ENCODE measurements at places on chromosomes 2 and 18.

GRCh38 chr18:53360501-53361443 lies 863.7 kb downstream of the MBD2 start:
- DNase-seq = no peak

DNA sequence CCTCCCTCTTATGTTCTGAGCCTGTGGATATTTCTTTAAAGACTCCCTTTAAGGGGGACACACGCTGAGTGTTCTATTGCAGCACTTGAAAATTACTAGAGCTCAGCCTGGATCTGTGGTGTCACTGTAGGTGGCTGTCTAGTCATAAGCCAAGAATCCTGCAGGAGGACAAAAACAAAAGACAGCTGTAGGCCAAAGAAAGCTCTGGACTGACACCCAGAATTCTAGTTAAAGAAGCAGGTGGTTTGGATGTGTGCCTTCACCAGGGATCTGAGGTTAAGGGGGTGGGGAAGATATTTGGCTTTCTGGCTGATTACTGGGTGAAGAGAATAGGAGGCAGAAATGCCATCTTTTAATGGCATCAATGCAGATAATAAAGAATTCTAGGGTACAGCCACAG lies 842.5 kb upstream of the NXPH2 start:
- DNase-seq = no peak

- no peak for DNase-seq
Observed at GRCh38 chr2:76281156-76281841, 570.6 kb upstream of the GCFC2 start.

DNA sequence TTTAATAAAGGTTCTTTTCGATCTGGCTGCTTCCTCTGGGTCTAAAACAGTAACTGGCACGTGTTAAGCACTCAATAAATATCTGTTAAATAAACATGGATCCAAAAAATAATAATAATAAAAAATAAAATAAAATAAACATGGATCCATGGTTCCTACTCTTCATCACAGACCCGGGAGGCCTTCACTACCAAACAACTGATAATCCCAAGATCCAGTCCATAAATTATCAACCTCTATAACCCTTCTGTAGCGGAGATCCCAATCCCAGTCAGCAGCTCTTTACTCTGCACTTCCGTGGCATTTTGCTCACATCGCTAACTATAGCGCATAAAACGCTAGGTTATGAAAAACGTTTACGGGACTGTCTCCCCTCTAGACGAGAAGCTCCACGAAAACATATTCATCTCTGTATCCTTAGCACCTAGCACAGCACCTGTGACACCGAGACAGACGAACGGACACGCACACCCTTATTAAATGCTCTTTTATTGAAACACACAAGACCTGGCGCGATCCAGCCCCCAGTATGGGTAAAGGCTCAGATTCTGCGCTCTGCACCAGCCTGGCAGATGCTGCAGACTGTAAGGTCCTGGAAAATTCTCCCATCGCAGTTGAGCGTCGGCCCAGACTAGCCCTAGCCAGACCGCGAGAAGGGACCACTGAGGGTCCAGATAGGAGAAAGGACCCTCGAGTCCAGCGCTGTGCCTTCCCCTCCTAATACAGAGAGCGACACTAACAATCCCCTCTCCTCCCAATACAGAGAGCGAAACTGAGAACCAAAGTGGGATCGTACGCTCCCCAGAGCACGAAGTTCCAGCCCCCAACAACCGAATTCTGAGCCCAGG lies 770 bp downstream of the NBAS start:
- no peak for DNase-seq

DNA sequence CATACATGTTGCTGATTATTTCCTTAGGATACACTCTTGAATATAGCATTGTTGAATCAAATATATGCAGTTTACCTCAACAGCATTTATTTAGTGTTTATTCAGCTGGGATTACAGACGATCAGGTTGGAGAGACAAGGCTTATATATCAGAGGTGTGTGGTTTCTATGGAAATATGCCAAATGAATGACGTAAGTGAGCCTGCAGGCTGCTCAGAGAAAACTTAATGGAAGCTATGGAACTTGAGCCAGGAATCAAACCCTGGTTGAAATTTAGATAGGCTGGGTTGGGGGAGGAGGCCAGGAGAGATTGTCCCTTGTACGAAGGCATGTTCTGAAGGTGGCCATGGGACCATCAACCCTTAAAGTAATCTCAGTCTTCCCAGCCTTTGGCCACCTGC lies 79.5 kb downstream of the INPP4A start:
- DNase-seq = no peak

DNA sequence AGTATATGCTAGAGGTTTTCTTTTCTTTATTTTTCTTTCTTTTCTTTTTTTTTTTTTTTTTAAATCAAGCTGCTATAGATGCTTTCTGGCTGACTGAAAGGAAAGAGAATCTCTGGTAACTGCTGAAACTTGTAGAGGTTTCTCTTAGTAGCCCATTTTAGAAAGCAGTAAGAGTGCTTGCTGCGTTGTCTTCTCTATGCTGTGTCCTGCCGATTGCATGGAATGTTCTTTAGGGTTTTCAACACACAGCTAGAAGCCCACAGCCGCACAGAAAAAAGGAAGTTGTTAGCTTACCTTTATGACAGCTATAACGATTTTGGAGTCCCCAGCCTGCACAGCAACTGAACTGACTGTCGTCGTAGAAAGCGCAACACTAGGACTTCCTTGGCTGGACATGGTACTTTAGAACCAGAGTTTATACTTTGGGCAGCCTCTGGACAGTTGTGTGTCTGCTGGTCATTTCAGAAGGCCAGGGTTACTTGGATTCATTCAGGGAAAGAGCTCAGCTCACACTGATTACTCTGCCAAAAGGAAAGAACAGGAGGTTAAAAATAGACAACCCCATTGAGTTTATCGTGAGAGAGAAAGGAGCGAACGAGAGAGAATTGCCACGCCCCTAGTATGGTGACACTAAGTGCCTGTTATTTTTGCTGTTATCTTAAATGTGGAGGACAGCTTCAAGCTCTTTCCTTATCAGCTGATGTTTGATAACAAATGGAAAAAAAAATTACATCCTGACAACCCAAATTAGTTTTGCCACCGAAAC lies at the start of gene CCDC141:
TSS of gene CCDC141 (minus strand) at position 592 of the 766 bp plus-strand sequence. CDS start at position 396, 196 bp downstream.
- DNase-seq = no peak

GRCh38 chr18:35578481-35578880 lies 3.1 kb upstream of the GALNT1 start:
- no peak for DNase-seq

DNA sequence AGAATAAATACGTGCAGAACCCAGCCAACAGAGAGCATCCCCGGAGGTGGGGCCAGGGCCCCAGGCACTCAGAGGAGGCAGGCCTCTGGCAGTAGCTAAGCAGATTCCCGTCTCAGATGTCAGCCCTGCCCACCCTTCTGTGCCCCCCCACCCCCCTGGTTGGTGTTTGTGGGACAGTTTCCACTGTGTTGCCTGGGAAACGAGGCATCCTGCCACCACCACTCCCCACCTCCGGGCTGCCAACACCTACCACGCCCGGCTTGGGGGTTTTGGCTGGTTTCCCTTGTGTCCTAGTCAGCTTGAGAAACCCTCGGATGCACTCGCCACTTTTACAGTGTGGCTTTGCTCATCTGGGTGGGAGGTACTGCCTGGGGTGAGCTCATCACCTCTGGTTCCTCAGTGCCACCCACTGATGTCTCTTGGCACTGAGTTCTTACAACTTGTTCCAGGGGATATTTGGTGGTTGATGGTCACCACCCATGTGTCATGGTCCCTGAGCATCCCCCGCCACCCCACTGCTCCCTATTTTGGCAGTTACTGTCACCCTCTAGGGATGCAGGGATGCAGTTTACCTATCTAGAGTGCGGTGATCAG lies 72.4 kb upstream of the YWHAQ start:
- DNase-seq = peak; percentile 99

DNA sequence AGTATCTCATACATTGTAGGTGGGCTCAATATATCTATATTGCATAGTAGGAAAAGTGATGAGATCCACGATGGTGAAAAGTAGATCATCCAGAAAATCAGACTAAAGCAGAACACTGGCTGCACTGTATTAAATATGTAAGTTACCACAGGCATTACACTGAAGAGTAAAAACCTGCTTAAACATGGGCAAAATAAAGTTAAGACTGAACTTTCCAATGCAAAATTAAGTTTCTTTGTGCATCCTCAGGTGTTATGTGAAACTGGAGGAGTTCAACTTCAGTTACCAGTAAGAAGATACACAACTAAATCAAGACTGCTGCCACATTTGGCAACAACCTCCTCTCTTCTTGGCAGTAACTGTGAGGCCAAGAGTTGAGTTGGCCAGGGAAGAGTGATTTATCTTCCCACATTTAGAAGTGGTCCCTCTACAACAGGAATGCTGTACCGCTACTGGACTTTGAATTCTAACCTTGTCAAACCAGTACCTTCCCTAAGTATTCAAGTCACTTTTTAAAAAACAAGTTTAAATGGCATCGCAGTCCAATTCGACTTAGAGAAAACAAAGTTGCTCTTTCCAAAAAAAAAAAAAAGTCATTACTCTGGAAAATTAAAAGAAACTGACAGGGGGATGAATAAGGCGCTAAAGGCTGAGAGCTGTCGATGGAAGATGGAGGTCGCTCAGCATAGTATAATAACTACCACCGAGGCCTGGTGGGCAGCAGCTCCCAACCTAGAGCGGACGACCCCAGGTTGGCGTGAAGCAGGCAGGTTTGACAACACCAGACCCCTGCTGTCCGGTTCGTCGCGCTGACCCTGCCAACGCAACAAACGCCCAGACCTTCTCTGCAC lies 1.1 kb downstream of the MAP4K3 start:
- DNase-seq = peak; percentile 8

GRCh38 chr2:213848631-213849030 lies 562.2 kb upstream of the VWC2L start:
- DNase-seq = no peak

GRCh38 chr18:57845605-57846074 lies 42.5 kb upstream of the ATP8B1 start:
- DNase-seq = no peak

- DNase-seq = no peak
Observed at GRCh38 chr2:3168230-3168891, 209.3 kb downstream of the EIPR1 start.

DNA sequence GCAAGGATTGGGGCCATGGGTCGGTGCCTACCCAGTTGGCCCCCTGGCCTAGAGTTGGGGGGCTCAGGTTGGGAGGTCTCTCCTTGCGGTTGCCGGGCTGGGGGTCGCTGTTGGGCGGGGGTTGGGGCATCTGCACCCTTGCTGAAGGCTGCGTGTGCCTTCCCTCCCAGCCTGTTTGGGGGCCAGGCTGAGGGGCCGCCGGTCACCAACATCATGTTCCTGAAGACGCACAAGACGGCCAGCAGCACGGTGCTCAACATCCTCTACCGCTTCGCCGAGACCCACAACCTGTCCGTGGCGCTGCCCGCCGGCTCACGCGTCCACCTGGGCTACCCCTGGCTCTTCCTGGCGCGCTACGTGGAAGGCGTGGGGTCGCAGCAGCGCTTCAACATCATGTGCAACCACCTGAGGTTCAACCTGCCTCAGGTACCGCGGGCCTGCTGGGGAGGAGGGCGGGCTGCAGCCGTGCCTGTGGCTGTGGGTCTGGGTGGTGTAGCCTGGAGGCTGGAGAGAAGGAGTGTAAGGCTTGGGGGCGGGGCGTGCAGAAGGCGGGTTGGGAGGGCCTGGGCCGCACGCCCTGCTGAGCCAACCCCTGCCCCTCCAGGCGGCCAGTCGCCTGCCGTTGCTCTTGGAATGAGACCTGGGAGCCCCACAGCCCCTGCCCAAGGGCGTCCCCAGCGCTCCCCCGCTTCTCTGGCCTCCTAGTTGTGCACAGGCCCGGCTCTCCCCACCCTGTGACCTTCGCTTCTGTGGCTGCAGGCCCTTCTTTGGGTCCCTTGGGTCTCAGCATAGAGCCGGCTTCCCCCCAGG lies 7.2 kb upstream of the NEU4 start:
- no peak for DNase-seq

GRCh38 chr18:68734308-68734707 lies 19.4 kb upstream of the TMX3 start:
- no peak for DNase-seq

DNA sequence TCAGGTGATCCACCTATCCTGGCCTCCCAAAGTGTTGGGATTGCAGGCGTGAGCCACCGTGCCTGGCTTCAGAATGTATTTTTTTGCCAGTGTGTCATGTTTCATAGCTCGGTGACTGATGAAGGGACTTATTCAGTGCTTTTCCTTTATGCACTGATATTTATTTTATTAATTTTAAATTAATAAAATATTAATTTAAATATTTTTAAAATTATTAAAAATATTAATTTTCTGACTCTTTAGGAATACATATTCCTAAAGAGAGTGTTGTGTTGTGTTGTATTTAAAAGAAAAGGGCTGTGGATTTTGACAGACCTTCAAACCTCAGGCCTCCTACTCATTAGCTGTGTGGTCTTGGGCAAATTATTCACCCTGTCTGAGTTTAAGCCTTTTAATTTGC lies 22.3 kb downstream of the RAB27B start:
- DNase-seq = no peak

DNA sequence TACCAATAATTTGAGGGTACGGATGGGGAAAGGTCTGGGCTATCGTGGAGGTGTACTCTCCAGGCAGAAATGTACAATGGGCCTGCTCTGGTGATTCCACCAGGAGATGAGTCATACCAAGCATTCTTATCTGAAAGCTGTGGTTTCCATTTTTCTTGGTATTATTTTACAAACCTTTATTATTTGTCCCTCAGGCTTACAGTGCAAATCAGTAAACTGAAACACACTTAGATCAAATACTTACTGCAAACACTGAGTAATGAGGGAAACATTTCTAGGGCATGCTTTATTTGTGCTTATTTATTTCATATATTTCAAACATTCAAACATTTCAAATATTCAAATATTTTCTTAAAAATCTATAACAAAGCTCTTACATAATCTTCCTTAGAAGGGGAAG lies 319.8 kb downstream of the RND3 start:
- DNase-seq = peak; percentile 58

DNA sequence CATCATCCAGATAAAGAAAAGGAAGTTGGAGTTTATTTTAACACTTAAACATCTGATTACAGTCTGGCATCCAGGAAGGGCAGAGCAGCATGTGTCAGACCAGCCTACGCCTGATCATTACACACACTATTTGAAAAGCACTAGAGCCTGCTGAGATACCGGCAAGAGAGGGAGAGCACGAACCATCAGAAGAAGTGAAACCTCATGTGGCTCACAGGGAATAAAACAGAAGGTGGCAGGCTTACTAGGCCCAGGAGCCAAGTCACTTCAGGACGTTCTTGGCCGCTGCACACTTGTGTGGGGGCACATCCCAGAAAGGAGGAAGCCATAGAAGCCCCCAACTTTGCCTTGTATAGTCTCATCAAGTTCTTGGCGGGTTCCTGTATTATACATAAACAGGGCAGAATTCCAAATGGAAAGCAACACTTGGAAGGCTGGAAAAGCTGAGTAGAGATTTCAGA lies 105.5 kb downstream of the UGGT1 start:
- DNase-seq = no peak

GRCh38 chr2:232869138-232870017 lies 686 bp upstream of the SNORC start:
- no peak for DNase-seq

- DNase-seq = no peak
Observed at GRCh38 chr18:56890632-56891031, 239.5 kb downstream of the WDR7 start.

- no peak for DNase-seq
Observed at GRCh38 chr2:104164721-104165252, 689.1 kb upstream of the POU3F3 start.

GRCh38 chr18:74476140-74476539 lies 19.0 kb upstream of the DIPK1C start:
- DNase-seq = no peak
